ENCODE measurements at places on chromosomes 12 and 14. TPM values are rescaled to one million over a fixed set of nuclear protein-coding genes. Genes with fewer than 3 reads are reported as not detected.

RDH16 gene
- not detected for total RNA-seq

CPNE6 gene
- 0.25 TPM for total RNA-seq

DAO gene
- not detected for total RNA-seq

AMN gene
- total RNA-seq = not detected

INTS13 gene
- total RNA-seq = 21.8 TPM

CLEC12A gene
- 0.58 TPM for total RNA-seq

MIP gene
- total RNA-seq = not detected

DNA sequence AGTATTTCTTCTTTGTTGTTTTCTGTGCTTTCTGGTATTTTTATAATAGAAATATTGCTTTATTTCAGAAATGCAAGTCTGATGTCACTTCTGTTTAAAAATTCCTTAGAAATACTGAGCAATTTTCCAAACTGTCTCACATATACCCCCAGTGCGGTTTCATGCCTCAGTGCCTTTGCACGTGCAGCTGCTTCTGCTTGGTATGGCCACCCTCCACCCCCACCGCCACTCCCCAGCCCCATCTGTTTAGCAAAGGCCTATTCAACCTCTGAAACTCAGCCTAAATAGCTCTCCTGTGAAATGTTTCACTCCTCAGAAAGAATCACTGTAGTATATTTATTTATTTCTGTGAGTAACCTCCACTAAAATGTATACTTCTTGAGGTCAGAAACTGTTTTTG, 52.3 kb downstream of the PPM1H start:
- no peak overlapping the region for H3K27ac ChIP-seq
- DNase-seq = no peak
- H3K4me1 ChIP-seq = no peaks in the 10 kb centered on the region

- DNase-seq = no peak
- H3K4me1 ChIP-seq = peaks cover 6% of the 10 kb centered on the region
- H3K4me3 ChIP-seq = no peak overlapping the region
These were observed 30.9 kb downstream of the CCNK start for GRCh38 chr14:99512110-99512449.

DNA sequence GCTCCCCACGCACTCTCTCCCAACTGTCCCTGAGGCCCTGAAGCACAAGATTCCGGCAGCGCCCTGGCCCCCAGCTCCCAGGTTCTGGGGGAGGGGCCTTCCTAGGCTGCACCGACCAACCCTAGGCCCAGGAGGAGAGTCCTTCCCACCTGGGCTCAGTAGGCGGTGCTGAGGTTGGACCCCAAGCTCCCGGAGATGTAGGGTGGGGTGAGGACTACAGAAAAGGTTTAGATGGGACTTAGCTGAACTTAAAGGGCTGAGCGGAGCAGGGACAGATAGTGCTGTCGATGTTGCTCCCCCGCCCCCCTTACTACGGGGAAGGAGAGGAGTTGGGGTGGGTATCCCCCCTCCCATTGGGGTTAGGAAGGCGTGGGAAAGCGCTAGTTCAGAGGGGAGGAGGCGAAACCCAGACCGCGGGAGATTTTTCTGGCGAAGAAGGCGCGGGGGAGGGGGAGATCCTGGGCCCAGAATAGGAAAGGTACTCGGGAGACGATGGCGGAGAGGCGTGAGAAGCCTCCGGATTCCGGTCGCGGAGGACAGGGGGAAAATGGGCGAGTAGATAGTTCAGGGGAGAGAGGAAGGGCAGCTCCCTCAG, 4.2 kb upstream of the BAZ2A start:
- no peaks in the 10 kb centered on the region for H3K27me3 ChIP-seq
- DNase-seq = peak; percentile 30
- peak overlapping the region; percentile 97 for H3K27ac ChIP-seq
- peak overlapping the region; percentile 60 for H3K4me3 ChIP-seq
- peaks cover 23% of the 10 kb centered on the region for H3K36me3 ChIP-seq

DNA sequence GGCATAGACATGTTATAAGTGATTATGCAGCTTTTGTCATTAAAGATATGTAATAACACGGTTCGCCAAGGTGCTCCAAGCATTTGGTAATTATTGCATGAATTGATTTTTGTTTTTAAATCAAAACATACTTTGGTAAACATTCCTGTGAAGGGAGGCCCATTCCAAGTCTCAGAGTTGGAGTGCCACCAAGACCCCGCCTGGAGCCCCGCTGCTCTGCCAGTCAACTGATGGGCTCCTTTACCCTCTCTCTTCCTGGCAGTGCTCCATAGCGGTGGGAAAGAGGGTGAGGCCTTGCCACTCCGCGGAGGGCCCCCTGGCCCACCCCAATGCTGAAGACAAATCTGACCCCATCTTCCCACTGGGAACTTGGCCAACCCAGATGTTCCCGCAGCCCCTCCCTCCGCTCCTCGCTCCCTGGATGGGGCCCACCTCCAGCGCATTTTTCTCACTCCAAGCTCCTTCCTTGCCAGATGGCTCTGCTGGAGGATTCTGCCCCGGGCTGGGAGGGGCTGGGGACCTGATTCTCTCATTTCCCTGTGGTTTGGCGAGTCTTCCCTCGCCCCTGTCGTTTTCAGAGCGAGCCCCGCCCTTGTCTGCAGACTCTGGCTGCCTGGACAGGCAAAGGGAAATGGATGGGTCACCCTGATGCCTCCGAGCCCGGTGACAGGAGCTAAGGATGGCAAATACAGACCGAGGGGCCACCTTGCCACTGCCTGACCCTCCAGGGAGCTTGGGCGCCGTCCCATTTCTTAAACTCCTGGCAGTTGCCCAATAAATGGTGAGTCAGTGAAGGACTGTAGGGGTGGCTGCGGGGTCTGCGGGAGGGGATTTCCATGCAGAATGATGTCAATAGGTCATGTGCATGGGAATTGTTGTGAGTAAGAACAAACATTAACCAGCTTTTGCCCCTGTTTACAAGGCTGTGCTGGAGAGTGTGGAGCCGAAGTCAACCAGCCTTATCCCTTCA, 9.2 kb upstream of the PAPLN start:
- no peaks in the 10 kb centered on the region for H3K27me3 ChIP-seq
- no peaks in the 10 kb centered on the region for H3K4me1 ChIP-seq
- peak; percentile 73 for DNase-seq
- H3K36me3 ChIP-seq = peaks cover 4% of the 10 kb centered on the region

DNA sequence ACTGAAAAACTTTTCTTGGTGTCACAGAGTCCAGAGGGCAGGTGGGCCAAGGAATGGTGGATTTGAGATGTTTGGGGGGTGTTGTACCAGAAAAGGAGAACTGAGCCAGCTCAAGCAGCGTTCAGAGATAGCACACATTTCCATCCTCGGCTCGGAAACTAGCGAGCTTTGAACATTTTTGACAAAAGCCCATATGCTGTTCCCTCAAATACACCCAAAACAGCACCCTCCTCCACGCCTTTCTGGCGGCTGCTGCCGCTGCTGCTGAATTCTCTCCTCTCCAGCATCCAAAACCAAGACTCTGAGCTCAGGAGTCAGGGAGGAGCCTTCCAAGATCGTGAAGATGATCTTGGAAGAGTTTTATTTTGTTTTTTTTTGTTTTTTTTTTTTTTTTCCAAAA, 961 bp downstream of the SRRM4 start:
- H3K36me3 ChIP-seq = no peaks in the 10 kb centered on the region
- H3K27ac ChIP-seq = no peak overlapping the region
- no peaks in the 10 kb centered on the region for H3K4me1 ChIP-seq
- DNase-seq = no peak
- peaks cover 72% of the 10 kb centered on the region for H3K27me3 ChIP-seq

- peaks cover 67% of the 10 kb centered on the region for H3K36me3 ChIP-seq
- H3K4me3 ChIP-seq = no peak overlapping the region
- no peaks in the 10 kb centered on the region for H3K27me3 ChIP-seq
- peaks cover 55% of the 10 kb centered on the region for H3K4me1 ChIP-seq
- peak; percentile 14 for DNase-seq
- peak overlapping the region; percentile 31 for H3K27ac ChIP-seq
These were observed 4.0 kb downstream of the NAB2 start for GRCh38 chr12:57092876-57093414.

- DNase-seq = no peak
- H3K27ac ChIP-seq = no peak overlapping the region
- H3K4me3 ChIP-seq = no peak overlapping the region
- H3K27me3 ChIP-seq = no peaks in the 10 kb centered on the region
- no peaks in the 10 kb centered on the region for H3K36me3 ChIP-seq
These were observed 47.9 kb downstream of the PITPNM2 start for GRCh38 chr12:123102781-123103503.

- H3K4me1 ChIP-seq = peaks cover 39% of the 10 kb centered on the region
- H3K36me3 ChIP-seq = peaks cover 17% of the 10 kb centered on the region
- H3K27me3 ChIP-seq = no peaks in the 10 kb centered on the region
These were observed 1.1 kb upstream of the NAB2 start for GRCh38 chr12:57087691-57088353.

DNA sequence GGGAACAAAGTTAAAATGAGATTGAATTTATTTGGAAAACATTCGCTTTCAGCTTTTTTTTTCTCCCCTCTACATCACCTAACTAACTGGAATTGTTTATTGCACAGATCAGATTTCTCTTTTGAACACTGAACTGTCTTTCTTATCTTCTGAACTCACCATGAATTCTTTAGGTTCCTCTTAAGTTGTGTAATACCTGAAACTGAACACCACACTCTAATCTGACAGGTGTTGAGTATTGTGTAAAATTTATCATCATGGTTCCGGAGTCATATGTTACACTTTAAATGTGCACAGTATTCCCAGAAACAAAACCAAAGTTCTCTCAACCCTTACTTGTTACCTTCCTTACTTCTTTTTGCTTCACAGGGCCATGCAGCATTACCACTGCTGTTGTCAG, 66.8 kb downstream of the TGFB3 start:
- no peak overlapping the region for H3K4me3 ChIP-seq
- no peaks in the 10 kb centered on the region for H3K27me3 ChIP-seq
- no peak for DNase-seq
- H3K4me1 ChIP-seq = no peaks in the 10 kb centered on the region
- peaks cover 2% of the 10 kb centered on the region for H3K36me3 ChIP-seq

- no peak overlapping the region for H3K4me3 ChIP-seq
- H3K4me1 ChIP-seq = no peaks in the 10 kb centered on the region
- no peaks in the 10 kb centered on the region for H3K36me3 ChIP-seq
- H3K27ac ChIP-seq = no peak overlapping the region
- no peak for DNase-seq
These were observed 245.0 kb downstream of the NUBPL start for GRCh38 chr14:31806249-31806648.

GRCh38 chr12:47686645-47687240, 19.1 kb downstream of the RPAP3 start:
- no peak overlapping the region for H3K27ac ChIP-seq
- no peaks in the 10 kb centered on the region for H3K4me1 ChIP-seq
- no peaks in the 10 kb centered on the region for H3K27me3 ChIP-seq
- DNase-seq = no peak

GRCh38 chr12:101671157-101671791, 26.2 kb upstream of the CHPT1 start:
- no peak overlapping the region for H3K27ac ChIP-seq
- H3K36me3 ChIP-seq = no peaks in the 10 kb centered on the region
- H3K4me3 ChIP-seq = no peak overlapping the region
- H3K4me1 ChIP-seq = no peaks in the 10 kb centered on the region
- no peak for DNase-seq

DNA sequence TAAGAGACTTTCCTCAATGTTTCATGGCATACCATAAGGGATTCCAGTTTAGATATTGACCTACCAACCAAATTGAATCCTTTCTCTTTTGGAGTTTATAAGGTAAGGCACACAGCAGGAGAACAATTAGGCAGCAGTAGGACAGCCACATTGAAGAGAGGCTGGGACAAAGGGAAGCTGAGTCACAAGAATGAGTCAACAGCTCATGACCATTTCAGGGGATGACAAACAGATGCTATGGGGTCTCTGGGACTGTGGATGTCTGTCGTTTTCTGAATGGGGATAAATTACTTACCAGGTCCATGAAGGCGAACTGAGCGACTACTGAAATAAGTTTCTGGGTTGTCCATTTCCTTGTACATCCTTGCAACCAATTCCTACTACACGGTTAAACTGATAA, 48.6 kb upstream of the E2F7 start:
- H3K36me3 ChIP-seq = no peaks in the 10 kb centered on the region
- H3K4me1 ChIP-seq = no peaks in the 10 kb centered on the region
- no peak overlapping the region for H3K27ac ChIP-seq
- no peak overlapping the region for H3K4me3 ChIP-seq
- no peaks in the 10 kb centered on the region for H3K27me3 ChIP-seq
- no peak for DNase-seq

DNA sequence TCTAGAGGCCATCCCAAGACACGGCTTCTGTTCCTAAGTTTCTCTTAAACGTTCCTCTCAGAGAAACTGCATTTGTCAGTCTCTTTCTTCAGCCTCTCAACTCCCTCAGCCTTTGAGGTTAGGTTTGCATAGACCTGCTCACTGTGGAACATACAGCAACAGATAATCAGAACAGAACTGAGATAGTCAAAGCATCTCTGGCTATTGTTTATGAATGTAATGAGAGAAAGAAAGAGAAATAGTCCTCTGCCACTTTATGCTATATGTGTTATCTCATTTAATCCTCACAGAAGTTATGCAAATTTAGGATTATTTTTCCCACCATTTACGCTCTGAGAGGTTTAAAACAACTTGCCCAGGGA, 190.6 kb downstream of the PHLDA1 start:
- H3K36me3 ChIP-seq = no peaks in the 10 kb centered on the region
- H3K4me3 ChIP-seq = no peak overlapping the region
- no peak overlapping the region for H3K27ac ChIP-seq
- H3K4me1 ChIP-seq = no peaks in the 10 kb centered on the region

DNA sequence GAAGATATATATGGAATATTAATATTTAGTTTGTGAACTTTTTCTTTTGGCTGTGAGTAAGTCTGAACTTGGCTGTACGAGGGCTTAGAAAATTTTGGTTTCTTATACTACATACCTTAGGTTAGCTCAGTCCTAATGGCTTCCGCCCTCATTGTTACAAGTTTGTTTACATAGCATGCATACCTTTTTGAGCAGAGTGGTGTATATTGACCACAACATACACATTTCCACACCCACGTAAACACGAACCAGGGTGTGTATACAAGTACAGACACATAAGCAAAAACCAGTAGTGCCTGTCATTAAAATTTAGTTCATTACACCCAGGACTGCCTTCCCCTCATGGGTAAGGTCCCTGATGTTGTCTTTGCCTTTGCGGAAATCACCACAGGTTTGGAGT, 230.2 kb upstream of the RGS6 start:
- peaks cover 9% of the 10 kb centered on the region for H3K4me1 ChIP-seq
- H3K4me3 ChIP-seq = no peak overlapping the region
- H3K36me3 ChIP-seq = peaks cover 15% of the 10 kb centered on the region
- DNase-seq = no peak
- H3K27ac ChIP-seq = no peak overlapping the region

GRCh38 chr12:93094988-93095737, 166.1 kb upstream of the EEA1 start:
- no peak overlapping the region for H3K4me3 ChIP-seq
- no peak overlapping the region for H3K27ac ChIP-seq
- no peaks in the 10 kb centered on the region for H3K27me3 ChIP-seq
- H3K36me3 ChIP-seq = no peaks in the 10 kb centered on the region
- no peak for DNase-seq

DNA sequence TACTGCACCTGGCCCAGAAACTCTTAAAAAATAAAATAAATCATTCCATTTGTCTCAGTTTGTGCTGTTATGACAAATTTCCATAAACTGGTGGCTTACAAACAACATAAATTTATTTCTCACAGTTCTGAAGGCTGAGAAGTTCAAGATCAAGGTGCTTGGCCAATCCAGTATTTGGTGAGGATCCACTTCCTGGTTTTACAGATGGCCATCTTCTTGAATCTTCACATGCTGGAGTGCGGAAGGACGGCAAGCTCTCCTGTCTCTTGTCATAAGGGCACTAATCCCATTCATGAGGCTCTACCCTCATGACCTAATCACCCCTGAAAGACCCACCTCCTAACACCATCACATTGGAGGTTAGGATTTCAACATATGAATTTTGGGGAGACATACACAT, 29.9 kb upstream of the MYBPC1 start:
- no peak for DNase-seq
- H3K27ac ChIP-seq = no peak overlapping the region
- H3K27me3 ChIP-seq = peaks cover 4% of the 10 kb centered on the region

Measured in heart left ventricle (tissue), 16 donors.